Thymus (tissue), 14 donors: ENCODE measurements at places on chromosomes 6 and 20. TPM values are rescaled to one million over a fixed set of nuclear protein-coding genes. Genes with fewer than 3 reads are reported as not detected.

CGA gene
- total RNA-seq, result 1.5 TPM

SPATA25 gene
- total RNA-seq, result 3.1 TPM

ADGB gene
- total RNA-seq, result 0.24 TPM

OLIG3 gene
- 0.05 TPM for total RNA-seq

SOBP gene
- total RNA-seq, result 4.1 TPM

- no peaks in the 10 kb centered on the region for H3K27me3 ChIP-seq
- no peaks in the 10 kb centered on the region for H3K4me1 ChIP-seq
- no peak overlapping the region for H3K27ac ChIP-seq
- no peak for DNase-seq
- no peaks in the 10 kb centered on the region for H3K36me3 ChIP-seq
Measured at GRCh38 chr6:78844899-78845298, 22.5 kb upstream of the IRAK1BP1 start.
